ENCODE measurements at places on chromosomes 3 and 15. TPM values are rescaled to one million over a fixed set of nuclear protein-coding genes. Genes with fewer than 3 reads are reported as not detected.

Gene LSMEM2
- total RNA-seq: 0.18 TPM

Gene ECE2
- not detected for total RNA-seq

Gene NR1I2
- 0.23 TPM for total RNA-seq

Gene RCN2
- 76.1 TPM for total RNA-seq

Gene THSD4
- 0.92 TPM for total RNA-seq

Gene TMCO5A
- total RNA-seq: not detected

Gene STRIT1
- total RNA-seq: not detected

Gene SOX2
- 1.4 TPM for total RNA-seq

Gene RTP4
- total RNA-seq: not detected

Gene ASB14
- total RNA-seq: not detected

Gene CLDN18
- not detected for total RNA-seq

Gene MASP1
- 0.56 TPM for total RNA-seq

Gene PARP15
- 0.36 TPM for total RNA-seq

Gene CILP
- not detected for total RNA-seq

Gene PLSCR5
- total RNA-seq: not detected

Gene NTRK3
- total RNA-seq: 6.4 TPM

Gene ITPKA
- total RNA-seq: 4.2 TPM

Gene GOLGA6B
- total RNA-seq: not detected

Gene EPHA3
- not detected for total RNA-seq

Gene IGSF10
- total RNA-seq: 4.1 TPM

Gene TTBK2
- 14.1 TPM for total RNA-seq

Gene CMTM8
- total RNA-seq: 16.2 TPM

Gene RLBP1
- not detected for total RNA-seq

Gene GPR171
- total RNA-seq: not detected

Gene LYZL4
- total RNA-seq: not detected

Gene CSTA
- not detected for total RNA-seq
